ENCODE measurements at places on chromosomes 5 and 9.

DNA sequence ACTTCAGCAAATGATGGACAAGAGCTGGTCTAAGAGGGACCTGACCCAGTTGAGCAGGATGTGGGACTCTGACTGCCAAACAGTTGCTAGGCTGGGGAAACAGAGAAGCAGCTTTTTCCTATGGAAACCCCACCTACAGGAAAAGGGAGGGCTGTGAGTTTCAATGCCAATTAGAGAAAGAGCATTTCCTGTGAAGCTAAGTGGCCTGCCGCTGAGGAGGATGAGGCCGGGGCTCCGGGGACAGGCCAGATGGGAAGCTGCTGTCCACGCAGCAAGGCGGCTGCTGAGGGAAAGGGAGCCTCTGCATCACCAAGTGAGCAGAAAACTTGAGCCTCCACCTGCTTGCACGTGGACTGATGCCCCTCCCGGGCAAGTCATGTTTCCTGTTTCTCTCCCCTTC lies at the start of gene PCDH12:
Gene PCDH12 (minus strand): TSS at position 90 of the 400 bp plus-strand sequence. CDS start 351 bp downstream, outside the sequence.
- no peak for DNase-seq

GRCh38 chr9:6502399-6502798 lies 89.4 kb downstream of the UHRF2 start:
- DNase-seq: no peak

GRCh38 chr9:76567086-76567485 lies 108.1 kb downstream of the GCNT1 start:
- no peak for DNase-seq

DNA sequence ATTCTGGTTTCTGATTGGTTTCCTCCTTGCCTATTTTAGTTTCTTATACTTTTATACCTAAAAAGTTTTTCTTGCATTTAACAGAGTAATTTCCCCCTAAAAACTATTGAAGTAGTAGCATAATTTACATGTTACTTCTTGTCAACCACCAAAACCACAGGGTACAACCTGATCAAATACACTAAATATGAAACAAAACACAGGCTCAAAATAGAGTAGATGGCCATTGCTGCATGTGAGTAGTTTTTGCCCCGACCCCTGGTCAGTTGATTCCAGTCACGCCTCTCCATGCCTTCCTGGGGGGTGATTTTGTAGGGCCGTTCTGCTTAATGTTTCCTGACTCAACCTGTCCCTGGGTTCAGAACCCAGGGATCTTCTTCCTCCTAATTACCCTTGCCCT lies 101.8 kb downstream of the TLE4 start:
- DNase-seq: no peak

Measured in fibroblast of the conjunctiva (primary cell).